ENCODE measurements at places on chromosomes 4 and X.

- DNase-seq = no peak
Measured at GRCh38 chrX:24799078-24799477, 105.4 kb downstream of the POLA1 start.

- peak; percentile 4 for DNase-seq
Measured at GRCh38 chr4:42302348-42302747, 94.9 kb upstream of the SHISA3 start.

DNA sequence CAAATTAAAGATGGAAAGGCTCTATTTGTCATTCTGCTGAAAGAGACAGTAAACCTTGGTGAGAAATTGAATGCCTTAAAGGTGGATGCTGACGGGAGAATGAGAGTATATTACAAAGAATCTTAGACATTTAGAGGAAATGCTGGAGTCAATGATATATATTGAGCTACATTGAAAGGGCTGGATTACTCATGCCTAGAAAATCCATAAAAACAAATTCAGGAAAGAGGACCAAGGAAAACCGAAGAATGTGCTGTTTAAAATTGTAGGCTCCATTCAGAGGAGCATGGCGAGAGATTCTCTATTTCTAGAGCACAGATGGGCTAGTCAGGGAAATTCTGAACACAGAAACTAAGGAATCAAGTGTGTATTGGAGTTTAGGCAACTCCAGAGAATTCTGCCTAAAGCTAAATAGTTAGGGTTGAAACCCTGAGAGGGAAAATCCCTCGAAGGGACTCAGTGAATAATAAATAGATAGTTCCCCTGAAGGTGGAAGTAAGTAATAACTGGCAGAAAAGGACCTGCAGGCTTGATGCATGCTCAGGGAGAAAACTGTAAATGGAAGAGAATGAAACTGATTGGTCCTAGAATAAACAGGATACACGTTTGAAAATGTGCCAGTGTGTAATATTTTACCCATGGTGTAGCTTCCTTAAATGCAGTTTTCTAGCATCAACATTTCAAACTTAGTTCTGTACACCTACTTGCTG is 1532.4 kb upstream of the TENM3 start:
- DNase-seq = no peak

GRCh38 chrX:48600226-48600625 is 2.9 kb downstream of the WDR13 start:
- DNase-seq = no peak

DNA sequence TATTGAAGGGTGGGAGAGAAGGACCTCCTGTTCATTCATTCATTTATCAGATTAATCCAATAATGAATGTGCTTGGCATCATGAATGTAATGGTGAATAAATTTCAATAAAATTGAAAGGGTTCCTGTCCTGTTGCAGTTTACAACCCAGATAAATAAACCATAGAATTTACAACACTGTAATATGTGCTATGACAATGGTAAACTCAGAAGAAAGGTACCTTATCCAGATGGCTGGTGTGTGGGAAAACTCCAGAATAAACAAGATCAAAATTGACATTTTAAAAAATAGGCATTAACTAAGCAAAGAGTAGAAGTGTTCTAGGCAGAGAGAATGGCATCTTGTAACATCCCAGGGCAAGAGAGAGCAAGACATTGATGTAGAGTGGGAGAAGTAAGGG is 15.3 kb downstream of the ARL13A start:
- no peak for DNase-seq

- no peak for DNase-seq
Measured at GRCh38 chr4:40552536-40552935, 77.1 kb downstream of the RBM47 start.

- no peak for DNase-seq
Measured at GRCh38 chr4:111847296-111848008, 297.8 kb upstream of the FAM241A start.

DNA sequence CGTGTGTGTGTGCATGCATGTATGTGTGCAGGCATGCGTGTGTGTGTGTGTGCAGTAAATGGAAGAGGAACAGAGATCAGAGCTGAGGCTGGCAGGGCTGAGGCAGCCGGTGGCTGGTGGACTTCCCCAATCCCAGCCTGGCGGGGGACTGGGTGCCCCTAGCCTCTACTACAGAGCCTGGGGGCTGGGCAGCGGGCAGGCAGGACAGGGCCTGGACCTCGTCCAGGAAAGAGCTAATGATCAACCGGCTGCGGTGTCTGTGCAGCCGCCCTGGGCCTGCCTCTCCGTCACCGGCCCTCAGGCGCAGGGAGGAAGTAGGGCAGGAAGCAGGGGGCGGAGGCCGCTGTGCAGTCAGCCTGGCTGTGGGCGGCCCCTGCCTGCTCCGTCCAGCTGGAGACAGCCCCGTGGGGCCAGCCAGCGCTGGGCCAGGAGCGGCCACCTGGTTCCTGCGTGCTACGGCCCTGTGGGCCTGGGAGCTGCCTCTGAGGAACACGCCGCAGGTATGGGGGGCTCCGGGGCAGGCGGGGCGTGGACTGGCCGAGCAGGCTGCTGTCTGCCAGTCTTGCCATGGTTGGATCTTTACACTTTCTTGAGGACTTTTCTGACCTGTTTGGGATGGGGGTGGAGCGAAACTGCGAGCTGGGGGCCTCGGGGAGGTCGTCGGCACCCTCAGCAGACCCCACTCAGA is at the start of gene SH3TC1:
SH3TC1 (plus strand) TSS at position 385 of the 688 bp plus-strand sequence. CDS start 5,905 bp downstream, outside the sequence.
- DNase-seq = no peak

- DNase-seq = no peak
Measured at GRCh38 chrX:55487143-55487542, 2.5 kb downstream of the USP51 start.

DNA sequence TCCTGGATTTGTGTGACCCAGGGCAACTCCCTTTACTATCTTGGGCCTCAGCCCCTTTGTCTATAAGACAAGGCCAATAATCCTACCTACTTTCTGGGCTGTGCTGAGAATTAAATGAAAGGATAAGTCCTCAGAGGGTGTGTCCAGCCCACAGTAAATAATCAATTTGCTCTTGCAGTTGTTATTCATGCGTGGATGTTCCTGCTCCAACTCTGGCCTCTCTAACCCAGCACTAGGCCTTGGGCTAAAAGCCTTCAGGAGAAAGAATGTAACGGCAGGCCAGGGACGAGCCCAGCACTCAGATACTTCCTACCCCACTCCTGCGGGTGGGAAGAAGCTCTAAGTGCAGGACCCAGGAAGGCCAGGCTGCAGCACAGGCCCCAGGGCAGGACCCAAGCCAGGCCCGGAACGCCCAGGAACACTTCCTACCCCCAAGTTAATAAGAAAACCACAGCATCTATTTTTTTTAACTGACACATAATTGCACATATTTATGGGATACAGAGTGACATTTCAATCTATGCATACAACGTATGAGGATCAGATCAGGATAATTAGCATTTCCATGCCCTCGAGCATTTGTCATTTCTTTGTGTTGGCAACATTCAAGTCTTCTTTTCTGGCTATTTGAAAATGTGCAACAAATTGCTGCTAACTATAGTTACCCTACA is 179.6 kb upstream of the RBPJ start:
- DNase-seq = no peak

GRCh38 chr4:68765876-68766275 is 49.9 kb upstream of the UGT2B10 start:
- DNase-seq = no peak

DNA sequence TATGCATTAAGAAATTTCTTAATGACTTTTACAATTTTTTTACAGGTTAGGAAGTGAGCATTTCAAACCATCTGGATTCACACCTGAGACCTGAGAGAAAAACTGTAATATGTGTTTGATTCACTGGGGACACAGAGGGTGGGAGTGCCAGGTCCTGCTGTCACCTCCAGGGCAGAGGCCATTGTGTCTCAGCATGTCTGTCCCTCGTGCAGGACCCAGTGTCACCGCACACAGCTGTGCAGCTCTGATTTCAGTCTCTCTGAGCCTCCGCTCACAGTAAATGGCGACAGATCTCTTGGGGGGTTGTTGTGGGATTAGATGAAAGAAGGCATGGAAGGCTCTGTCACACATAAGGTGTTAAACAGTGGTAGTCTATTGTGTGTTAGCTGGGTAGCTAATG is 23.0 kb upstream of the CLDN24 start:
- DNase-seq = no peak

- peak; percentile 93 for DNase-seq
Measured at GRCh38 chr4:138910914-138911336, 104.7 kb upstream of the NOCT start.

DNA sequence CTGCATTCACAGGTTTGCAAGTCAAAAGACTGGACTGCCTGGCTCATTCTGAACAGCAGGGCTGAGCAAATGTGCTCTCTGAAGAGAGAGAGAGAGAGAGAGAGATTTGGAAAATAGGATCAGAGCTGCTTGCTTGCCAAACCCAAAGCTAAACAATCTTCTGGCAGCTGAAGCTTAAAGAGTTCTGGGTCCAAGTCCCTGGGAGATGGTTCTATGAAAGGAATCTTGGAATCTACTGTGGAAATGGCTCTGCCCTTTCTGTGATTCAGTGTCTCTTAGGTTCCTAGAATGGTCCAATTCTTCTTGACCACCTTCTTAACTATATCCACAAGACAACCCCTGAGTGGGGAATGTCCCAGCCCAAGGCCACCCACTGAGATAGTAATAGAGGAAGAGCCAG is 66.1 kb upstream of the EFNB1 start:
- DNase-seq = no peak

- no peak for DNase-seq
Measured at GRCh38 chr4:109207061-109207460, 95.4 kb downstream of the COL25A1 start.

- DNase-seq = no peak
Measured at GRCh38 chr4:38949411-38950051, 81.9 kb downstream of the FAM114A1 start.

- DNase-seq = no peak
Measured at GRCh38 chr4:182807767-182808548, 109.2 kb downstream of the DCTD start.

DNA sequence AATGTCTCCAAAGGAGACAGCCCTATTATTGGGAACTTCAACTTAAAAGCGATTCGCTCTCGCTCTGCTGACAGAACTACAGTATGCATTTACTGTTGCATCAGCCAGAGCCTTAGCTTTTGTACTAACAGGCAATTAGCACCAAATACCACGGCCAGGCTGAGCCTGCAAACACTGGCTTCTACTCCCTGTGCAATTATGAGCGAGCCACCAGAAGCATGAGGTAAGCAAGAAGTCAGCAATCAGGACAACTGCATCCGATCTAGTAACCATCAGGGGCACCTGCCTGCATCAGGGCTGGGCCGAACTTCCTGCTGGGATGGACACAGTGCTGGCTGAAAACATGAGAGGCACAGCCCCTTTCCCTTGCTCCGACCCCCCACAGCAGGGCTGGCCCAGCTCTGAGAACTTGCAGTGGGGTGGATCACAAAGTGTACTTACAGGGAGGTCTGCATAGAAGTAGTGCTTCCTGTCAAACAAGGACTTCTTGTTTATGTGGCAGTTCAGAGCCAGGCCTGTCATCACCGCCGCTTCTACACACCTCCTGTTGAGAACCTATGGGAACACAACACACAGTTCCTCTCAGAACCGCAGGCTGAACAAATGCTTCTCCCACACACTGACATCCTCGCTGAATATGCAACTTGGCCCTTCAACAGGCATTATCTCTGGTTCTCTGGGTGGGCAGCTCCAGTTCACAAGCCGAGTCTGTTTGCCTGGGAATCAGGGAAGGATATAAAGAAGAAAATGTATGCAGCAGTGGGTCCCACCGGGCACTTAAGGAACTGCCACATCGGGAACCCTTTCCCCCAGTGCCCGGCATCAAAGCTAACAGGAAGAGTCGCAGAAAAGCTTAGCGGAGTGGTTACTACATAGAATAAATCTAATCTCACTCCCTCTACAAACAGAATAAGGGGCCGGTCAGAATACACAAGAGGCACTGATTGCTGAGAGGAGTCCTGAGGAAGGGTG is 41.5 kb downstream of the GATB start:
- DNase-seq = no peak

GRCh38 chr4:124839786-124840390 is 127.4 kb upstream of the ANKRD50 start:
- no peak for DNase-seq

DNA sequence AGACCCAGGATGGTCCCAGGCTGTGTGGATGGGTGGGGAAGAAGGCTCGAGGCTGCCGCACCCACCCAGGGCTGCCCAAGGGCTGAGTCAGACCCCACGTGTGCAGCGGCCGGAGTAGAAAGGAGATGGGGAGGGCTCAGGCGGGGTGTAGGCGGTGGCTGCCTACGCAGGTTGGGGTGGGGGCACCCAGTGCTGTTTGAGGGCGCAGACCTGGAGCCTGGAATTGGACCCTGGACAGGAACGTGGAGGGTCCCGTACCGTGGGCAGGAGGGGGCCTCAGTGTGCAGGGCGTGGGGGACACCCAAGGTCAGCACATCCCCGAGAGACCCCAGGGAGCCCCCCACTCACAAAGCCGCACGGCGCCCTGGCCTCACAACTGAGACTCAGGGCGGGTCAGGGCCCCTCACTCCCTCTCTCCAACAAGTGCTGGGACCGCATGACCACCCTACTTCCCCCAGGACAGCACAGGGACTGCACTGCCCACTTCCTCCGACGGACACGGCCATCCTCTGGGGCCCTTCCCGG is 79.9 kb downstream of the FAM53A start:
- no peak for DNase-seq

DNA sequence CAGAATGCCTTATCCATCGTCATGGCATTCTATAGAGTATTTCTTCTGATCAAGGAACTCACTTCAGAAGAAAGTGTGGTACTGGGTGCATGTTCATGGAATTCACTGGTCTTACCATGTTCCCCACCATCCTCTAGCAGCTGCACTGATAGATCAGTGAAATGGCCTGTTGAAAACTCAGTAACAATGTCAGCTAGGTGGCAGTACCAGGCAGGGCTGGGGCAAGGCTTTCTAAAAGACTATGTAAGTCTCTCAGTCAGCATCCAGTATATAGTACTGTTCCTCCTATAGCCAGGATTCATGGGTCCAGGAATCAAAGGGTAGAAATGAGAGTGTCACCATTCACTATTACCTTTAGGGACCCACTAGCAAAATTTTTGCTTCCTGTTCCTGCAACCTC is 15.8 kb upstream of the LDB2 start:
- DNase-seq = no peak

DNA sequence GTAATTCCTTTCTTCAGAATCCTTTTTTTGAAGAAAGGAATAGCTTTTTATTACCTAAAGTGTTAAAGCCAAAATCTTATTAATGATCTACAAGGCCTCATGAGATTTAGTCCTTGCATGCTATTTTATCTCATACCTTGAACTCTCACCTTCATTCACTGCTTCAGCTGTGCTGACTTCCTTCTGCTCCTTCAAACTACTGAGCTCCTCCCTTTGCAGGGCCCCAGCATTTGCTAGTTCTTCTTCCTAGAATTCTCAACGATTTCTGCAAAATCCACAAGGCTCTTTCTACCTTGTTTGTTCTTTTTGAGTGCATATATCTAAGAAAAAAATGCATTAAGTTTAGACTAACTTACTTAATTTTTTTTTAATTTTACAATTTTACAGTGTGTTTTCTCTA is 619.5 kb downstream of the EPHA5 start:
- no peak for DNase-seq

- peak; percentile 11 for DNase-seq
Measured at GRCh38 chr4:158856852-158857251, 88.0 kb downstream of the FNIP2 start.

- DNase-seq = no peak
Measured at GRCh38 chrX:150201841-150202240, 161.3 kb upstream of the MAMLD1 start.

- no peak for DNase-seq
Measured at GRCh38 chr4:128347930-128348660, 60.5 kb upstream of the PGRMC2 start.

Data from NCI-H345 (cell line).